ENCODE measurements at places on chromosomes 11 and 22.

- no peak for DNase-seq
Measured at GRCh38 chr11:62823677-62824076, 8.2 kb downstream of the STX5 start.

DNA sequence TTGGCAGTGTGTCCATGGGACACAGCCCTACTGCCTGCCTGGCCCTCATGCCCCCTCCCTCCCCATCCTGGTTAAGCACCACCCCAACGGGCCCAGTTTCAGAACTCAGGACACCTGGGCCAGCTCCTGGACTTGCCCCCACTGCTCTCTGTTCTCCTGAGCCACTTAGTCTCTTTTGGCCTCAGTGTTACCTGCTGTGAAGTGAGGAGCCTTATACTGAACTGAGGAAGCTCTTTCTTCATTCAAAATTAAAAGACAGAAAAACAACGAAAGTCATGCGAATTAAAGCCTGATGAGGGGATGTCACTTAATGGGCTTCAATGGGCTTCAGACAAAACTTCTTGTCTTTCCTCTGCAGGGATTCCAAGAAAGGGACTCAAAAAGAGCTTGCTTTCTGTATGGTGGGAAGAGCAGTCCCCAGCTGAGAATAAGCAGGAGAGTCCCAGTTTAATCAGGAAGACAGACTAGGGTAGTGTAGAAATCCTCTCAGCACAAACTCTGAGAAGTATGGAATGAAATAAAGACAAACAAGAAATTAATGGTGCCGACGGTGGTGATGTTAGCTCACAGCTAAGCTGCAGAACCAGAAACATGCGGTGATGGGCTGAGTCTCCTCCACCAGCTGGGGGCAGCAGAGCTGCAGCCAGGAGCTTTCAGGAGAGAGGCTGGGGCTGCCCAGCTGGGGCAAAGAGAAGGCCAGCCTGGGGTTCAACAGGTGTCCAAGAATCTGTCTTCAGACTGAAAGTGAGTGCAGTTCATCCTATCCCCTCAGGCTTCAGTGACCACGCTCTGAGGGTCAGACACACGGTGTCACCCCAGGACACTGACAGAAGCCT is 101.0 kb downstream of the GGTLC2 start:
- no peak for DNase-seq

GRCh38 chr11:61787928-61788491 is 4.4 kb downstream of the TMEM258 start:
- DNase-seq, result no peak

GRCh38 chr11:7257724-7258123 is 6.0 kb downstream of the SYT9 start:
- no peak for DNase-seq

- no peak for DNase-seq
Measured at GRCh38 chr11:67700548-67701262, 26.3 kb upstream of the ALDH3B2 start.

GRCh38 chr11:43145653-43146052 is 166.1 kb upstream of the API5 start:
- DNase-seq, result no peak

DNA sequence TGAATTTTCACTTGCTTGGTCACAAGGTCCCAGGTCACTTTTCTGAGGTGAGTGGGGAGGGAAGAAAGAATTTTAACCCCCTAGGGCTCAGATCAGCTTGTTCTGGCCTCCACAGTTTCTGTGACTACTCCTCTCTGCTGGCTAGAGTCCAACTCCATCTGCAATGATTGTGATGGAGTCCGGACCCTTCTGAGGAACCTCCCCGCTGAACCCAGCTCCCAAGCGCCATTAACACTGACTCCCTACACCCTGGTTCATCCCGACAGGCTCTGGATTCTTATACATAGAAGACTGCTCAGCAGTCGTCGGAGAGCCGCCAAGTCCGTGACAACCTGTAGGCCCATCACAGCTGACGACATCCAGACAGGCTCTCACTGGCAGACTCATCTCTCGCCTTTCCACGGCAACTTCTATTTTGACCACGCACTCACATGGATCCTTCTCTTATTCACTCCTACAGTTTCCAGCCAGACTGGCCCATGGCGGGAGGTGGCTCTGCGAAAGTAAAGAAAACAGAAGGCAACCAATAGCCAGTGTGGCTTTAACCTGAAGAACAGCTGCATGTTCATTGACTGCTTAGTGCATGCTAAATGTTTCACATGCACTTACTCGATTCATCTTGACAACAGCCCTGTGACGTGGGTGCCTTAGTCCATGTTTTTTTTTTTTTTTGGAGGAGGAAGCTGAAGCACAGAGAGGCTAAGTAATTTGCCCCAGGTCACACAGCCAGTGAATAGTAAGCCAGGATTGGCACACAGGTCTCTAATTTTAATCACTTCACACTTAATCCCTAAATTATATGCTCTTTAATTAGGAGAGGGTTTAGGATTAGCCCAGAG is 68.0 kb upstream of the PRDM11 start:
- DNase-seq, result no peak

DNA sequence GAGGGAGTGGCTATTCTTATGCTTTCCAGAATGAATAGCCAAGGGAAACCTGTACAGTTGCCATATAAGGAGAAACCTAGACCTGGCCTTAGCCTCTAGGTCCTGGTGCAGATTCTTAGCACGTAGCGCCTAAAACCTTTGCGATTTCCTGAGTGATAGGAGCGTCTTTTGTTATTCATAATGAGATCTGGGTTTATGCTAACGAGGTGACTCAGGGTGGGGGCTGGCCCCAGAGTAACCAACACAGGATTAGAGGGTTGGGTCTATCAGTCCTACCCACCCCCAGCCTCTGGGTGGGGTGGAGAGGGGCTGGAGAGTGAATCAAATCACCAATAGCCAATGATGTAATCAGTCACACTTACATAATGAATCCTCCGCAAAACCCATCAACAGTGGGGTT is 73.4 kb upstream of the PARVG start:
- no peak for DNase-seq

GRCh38 chr22:43883719-43884415 is 7.9 kb downstream of the PNPLA5 start:
- no peak for DNase-seq

GRCh38 chr22:46649141-46650077 is 29.2 kb downstream of the GRAMD4 start:
- DNase-seq, result no peak

- DNase-seq, result no peak
Measured at GRCh38 chr22:20991252-20992055, 9.4 kb downstream of the LZTR1 start.

DNA sequence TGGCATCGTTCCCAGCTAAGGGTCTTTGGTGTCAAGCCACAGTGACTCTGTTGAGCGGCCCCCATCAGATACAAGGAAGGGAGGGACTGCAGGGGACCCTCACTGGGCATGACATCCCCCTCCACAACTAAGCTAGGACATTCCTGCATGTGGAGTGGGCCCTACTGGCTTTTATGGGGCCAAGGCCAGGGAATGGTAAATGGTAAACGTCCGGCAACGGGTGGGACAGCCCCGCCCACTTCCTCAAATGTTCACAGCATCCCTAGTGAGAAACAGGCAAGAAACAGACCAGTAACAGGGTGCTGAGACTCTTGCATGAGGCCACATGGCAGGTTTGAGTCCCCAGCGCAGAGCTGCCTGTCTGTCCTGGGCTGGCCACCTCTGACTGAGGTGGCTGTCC is 4.4 kb downstream of the TMPRSS6 start:
- no peak for DNase-seq

- no peak for DNase-seq
Measured at GRCh38 chr22:45224988-45225731, 15.5 kb downstream of the KIAA0930 start.

DNA sequence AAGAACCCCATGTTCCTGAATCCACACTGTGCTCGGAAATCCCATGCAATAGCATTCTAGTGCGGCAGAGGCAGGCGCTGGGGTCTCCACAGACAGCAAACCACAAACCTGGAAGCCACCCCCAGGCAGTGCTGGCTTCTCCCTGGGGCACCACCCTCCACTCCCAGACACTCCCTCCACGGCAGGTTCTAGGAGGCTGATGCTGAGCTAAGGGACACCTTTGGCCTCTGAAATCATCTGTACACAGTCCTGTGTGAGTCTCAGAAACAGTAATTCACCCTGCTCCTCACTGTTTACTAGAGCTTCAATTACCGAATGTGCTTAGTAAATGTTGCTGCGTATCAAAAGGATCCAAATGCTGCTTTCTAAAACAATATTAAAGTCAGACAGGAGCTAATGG is 129.3 kb downstream of the EFCAB6 start:
- no peak for DNase-seq

DNA sequence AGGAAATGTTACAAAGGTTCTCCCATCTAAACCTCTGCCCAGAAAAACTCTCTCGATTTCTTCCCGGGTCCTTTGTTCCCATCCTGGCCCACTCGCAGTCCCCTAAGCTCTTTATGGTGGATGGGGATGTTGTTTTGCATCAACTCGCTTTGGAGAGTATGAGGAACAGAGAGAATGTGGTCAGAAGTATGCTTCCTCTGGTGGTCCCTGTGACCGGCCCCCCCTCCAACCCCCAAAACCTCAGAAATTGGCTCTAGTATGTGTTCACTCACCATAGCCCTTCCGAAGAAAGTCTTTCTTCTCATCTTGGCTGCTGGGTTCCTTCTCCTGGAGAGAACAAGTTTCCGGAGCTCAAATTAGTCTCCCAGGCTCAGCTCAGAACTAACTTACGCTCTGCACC is 54.4 kb downstream of the GRAMD1B start:
- DNase-seq, result no peak

GRCh38 chr11:71568704-71569349 is 3.5 kb downstream of the KRTAP5-10 start:
- no peak for DNase-seq

DNA sequence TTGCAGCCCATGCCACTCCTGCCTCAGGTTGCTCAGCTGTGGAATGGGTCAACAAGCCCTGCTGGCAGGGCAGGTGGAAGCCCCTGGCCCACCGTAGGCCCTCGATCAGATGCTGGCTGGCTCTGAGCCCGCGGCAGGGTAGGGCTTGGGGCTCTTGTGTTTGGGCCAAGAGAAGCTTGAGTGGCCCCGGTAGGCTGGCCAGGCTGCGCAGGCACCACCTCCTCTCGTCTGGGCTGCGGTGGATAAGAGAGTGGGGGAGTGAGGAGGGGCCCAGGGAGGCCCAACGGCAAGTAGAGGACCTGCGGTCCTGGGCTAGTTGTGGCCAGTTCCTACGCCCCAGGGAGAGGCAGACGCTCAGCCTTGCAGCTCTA is 115.2 kb downstream of the CEP164 start:
- DNase-seq, result no peak

- no peak for DNase-seq
Measured at GRCh38 chr11:62341588-62341987, 4.3 kb downstream of the ASRGL1 start.

DNA sequence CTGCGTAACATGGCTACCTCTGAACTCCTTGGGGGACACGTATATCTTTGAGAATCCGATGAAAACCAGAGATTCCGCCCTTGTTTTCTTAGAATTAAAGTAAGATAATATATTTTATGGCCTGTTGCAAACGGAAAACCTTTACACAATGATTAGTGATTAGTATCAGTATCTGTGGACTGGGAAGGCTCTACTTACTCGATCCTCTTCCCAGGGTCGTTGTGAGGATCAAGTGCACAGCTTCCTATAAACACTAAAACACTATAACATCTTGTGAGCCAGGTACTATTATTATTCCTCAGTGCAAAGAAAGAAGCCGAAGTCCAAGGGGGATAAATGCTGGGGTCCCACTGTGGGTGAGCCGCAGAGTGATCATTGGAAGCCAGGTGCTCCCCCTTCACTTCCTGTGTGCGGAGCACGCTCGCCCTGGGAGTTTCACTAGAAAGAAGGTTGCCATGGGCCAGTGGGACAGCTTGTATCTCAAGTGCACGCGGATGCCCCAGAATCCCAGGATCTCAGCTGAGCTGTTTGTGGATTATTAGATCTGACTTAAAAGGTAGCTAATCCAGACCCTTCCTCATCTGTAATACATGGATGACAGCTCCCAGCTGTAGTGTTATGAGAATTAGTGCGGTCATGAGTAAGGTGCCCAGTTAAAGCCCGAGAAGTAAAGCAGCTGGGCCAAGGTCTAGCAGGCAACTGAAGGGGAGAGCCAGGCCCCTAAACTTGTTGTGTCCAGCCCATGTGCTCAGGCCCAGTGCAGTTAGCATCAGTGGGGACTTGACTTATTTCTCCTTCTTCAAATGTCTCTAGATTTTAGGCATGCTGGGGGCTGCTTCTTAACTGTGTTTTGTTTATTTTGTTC is 839 bp downstream of the CBY1 start:
- no peak for DNase-seq

DNA sequence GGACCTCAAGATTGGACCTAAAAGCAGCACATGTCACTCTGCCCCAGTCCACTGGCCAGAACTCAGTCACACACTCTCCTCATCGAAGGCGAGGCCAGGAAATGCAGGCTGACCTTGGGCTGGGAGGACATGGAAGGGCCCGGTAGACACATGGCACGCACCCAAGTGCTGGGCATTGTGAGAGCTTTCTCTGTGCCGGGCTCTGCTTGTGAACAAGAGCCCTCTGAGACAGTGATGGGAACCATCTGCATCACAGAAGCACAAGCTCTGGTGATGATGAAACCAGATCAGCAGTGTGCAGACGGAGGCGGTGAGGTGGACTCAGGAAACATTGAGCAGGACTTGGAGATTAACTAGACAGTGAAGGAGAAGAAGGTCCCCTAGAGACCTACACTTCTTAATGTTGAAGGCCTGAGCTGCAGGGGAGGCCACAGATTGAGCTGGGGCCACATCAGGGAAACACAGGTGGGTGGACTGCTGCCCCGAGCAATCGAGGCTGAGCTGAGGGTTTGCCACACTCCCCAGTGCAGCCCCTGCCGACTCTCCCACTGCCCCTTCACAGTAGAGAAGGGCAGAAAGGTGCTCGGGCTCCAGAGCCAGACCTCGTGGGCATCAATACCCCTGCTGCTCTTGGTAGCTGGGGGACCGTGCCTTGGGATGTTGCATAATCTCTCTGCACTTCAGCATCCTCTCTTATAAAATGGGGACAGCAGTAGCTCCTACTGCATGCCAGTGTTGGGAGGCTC is 1460.5 kb downstream of the TBC1D22A start:
- no peak for DNase-seq

DNA sequence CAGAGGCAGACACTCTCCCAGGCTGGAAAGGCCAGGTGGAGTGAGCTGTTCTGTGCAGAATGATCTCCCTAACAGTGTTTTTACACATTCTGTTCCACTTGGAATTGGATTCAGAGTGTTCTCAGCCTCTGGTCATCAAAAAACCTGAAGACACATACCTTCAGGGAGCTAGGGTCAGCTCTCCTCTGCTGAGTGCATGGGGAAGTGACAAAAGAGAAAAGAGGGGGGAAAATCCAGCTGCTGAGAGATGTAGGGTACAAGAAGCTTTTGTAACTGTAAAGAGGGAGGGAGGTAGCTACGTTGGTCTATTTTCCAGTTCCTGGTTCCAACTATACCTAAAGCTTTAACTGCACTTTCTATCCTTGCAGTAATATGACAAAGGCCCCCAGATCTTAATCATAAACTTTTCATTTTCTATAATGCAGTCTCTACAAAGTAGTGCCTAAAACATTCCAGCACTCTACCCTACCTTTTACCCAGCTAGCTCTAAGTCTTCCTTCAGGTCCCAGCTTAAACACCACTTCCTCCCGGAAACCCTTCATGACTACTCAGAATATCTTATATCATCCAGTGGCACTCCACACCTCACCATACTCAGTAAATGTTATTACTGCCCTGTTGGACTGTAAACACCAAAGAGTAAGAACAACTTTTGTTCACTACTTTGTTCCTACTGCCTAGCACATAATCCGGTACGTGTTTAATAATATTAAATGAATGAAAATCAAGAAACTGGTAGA is 9.2 kb downstream of the MAPK1 start:
- DNase-seq, result no peak

- DNase-seq, result no peak
Measured at GRCh38 chr11:35014346-35014745, 97.9 kb downstream of the PDHX start.

Measured in suprapubic skin (tissue), 4 donors.